Activated CD4-positive, alpha-beta T cell treated with anti-CD3 and anti-CD28 coated beads for 36 hours (primary cell): ENCODE measurements at places on chromosomes 5 and 9. TPM values are rescaled to one million over a fixed set of nuclear protein-coding genes. Genes with fewer than 3 reads are reported as not detected.

The BTNL3 gene
- total RNA-seq, result not detected

The ZNF367 gene
- total RNA-seq, result 24.2 TPM

The SPINK6 gene
- total RNA-seq, result not detected

The GAS1 gene
- 0.21 TPM for total RNA-seq

The SLC12A7 gene
- total RNA-seq, result 18.5 TPM

The CNTNAP3 gene
- total RNA-seq, result not detected

The CDC25C gene
- total RNA-seq, result 19.0 TPM

The FAM219A gene
- 9.7 TPM for total RNA-seq

GRCh38 chr5:170633235-170634081, 129.6 kb downstream of the KCNIP1 start:
- DNase-seq, result peak; percentile 19

GRCh38 chr9:38358390-38359296, 33.9 kb upstream of the ALDH1B1 start:
- DNase-seq, result no peak

GRCh38 chr9:88593537-88594185, 58.7 kb downstream of the NXNL2 start:
- DNase-seq, result peak; percentile 71

GRCh38 chr9:92048924-92049625, 66.1 kb downstream of the SPTLC1 start:
- DNase-seq, result no peak

GRCh38 chr9:114416906-114417305, 29.1 kb upstream of the AKNA start:
- no peak for DNase-seq

DNA sequence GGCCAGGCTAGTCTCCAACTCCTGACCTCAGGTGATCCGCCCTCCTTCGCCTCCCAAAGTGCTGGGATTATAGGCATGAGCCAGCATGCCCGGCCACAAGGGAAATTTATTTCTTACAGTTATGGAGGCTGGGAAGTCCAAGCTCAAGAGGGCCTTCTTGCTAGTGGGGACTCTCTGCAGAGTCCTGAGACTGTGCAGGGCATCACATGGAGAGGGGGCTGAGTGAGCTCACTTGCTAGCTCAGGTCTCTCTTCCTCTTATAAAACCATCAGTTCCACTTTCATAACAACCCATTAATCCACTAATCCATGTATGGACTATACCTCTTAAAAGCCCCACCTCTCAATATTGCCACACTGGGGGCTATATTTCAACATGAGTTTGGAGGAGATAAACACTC, 5.1 kb upstream of the SPIN1 start:
- DNase-seq, result no peak

DNA sequence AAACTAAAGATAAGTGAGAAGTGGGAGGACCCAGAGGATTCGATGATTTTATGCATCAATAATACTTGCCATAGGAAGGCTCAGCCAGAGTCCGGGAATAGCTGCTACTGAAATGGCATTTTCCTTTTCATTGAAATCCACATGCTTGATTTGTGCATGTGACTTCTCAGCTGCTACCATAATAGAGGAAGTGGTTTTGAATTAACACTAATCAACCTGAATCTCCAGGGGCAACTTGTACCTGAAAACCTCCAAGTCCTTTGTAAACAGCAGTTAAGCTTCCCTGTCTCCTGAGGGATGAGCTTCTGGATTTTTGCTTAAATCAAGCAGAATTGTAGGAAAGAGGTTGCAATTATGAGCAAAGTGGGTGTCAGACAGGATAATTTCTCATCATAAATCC, 124.9 kb downstream of the PPP2R2B start:
- DNase-seq, result no peak

DNA sequence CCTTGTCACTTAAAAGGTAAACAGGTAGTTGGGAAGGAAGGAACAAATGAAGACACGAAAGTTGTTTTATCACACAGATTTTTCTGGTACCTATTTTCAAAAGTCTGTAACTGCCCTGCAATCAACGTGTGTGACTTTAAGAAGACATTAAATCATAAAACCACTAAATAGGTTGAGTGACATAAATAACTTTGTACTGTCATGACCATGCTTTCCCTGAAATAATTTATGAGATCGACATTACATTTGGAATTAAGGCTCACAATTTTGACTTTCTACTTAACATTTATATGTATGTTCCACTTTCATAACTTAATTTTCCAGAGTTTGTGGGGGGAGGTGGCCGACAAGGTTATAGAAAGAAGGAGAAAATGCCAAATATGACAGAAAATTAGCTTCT, 181.1 kb downstream of the MLLT3 start:
- DNase-seq, result no peak

DNA sequence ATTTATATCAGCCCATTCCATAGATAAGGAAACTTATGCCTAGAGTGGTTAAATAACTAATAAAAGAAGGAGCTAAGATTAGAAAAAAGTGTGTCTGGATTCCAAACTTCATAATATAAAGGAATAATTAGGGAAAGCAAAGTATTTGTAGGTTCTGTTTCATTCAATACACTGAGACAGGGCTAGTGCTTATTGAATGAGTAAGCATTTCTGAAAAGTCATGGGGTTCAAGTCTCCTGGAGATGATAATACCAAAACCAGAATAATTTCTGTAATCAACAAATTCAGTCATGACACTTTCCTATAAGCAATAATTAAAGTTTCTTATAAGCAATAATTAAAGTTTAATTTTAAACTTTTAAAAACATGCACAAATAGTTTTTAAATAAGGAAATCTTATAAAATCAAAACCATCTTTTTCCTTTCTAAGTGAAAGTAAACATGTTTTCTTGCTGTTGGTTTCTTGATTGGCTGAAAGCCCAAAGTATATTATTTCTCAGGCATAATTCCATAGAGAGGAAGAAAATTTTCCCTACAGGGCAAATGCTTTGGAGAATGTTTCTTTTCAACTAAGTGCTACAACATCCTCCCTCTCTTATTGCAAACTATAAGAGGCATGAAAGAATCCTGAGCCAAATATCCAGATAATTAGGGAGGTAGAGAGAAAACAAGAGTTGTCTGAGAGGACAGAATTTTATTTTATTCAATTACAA, 510.2 kb downstream of the PRELID2 start:
- DNase-seq, result no peak

DNA sequence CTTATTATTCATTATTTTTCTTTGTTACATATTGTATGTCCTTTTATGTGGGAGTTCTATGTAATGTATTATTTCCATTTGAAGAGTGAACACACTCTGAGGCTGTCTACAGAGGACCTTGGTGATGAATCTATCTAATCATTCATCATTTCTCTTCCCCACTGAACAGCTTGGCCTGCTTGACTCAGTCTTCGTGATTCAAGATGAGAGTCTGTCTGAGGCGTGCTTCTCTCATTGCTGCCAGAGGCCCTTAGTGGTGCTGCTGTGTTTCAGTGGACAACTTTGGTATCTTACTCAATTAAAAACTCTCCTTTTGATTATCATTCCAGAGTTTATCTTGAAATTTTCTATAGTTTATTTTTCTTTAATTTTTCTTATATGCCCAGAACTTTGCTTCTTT, 318.1 kb upstream of the DAB2 start:
- peak; percentile 6 for DNase-seq

DNA sequence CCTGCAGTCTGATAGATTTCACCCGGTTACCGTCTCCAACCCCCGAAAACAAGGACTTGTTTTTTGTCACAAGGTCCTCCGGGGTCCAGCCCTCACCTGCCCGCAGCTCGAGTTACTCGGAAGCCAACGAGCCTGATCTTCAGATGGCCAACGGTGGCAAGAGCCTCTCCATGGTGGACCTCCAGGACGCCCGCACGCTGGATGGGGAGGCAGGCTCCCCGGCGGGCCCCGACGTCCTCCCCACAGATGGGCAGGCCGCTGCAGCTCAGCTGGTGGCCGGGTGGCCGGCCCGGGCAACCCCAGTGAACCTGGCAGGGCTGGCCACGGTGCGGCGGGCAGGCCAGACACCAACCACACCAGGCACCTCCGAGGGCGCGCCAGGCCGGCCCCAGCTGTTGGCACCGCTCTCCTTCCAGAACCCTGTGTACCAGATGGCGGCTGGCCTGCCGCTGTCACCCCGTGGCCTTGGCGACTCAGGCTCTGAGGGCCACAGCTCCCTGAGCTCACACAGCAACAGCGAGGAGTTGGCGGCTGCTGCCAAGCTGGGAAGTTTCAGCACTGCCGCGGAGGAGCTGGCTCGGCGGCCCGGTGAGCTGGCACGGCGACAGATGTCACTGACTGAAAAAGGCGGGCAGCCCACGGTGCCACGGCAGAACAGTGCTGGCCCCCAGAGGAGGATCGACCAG, 121.3 kb downstream of the DAB2IP start:
- DNase-seq, result peak; percentile 2
